ENCODE measurements at places on chromosomes 6 and 20.

DNA sequence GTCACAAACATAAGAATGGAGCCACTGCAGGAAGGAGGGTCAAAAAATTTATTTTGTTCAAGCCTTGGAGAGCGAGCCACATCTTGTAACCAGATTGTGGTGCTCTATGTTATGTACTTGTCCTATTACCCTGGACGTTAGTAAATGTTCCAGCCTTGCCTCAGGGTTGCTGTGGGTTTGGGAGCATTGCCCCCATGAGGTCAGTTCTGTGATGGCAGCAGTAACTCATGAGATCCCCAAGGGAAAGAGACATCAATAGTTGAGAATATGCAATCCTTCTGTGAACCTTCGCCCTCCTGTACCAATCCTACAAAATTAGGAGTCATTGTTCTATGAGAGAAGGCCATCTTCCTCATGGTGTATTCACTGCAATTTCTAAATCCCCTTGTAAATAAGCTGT lies 16.4 kb upstream of the CFAP206 start:
- peak; percentile 74 for DNase-seq

GRCh38 chr20:14706555-14706954 lies 369.1 kb upstream of the FLRT3 start:
- DNase-seq = no peak

GRCh38 chr6:4192173-4192572 lies 56.8 kb upstream of the ECI2 start:
- DNase-seq = no peak

DNA sequence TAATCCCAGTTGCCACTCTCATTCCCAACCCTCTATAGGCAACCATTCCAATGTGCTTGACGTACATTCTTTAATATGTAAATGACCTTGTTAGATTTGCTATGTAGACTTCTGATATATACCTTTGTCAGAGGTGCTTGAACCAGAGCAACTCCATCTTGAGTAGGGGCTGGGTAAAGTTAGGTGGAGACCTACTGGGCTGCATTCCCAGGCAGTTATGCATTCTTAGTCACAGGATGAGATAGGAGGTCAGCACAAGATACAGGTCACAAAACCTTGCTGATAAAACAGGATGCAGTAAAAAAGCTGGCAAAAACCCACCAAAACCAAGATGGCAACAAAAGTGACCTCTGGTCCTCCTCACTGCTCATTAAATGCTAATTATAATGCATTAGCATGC lies 8.3 kb upstream of the HM13 start:
- DNase-seq = no peak

- peak; percentile 52 for DNase-seq
Observed at GRCh38 chr6:25229671-25230321, 49.4 kb upstream of the CARMIL1 start.

GRCh38 chr20:5705827-5706226 lies 44.4 kb upstream of the SHLD1 start:
- no peak for DNase-seq

DNA sequence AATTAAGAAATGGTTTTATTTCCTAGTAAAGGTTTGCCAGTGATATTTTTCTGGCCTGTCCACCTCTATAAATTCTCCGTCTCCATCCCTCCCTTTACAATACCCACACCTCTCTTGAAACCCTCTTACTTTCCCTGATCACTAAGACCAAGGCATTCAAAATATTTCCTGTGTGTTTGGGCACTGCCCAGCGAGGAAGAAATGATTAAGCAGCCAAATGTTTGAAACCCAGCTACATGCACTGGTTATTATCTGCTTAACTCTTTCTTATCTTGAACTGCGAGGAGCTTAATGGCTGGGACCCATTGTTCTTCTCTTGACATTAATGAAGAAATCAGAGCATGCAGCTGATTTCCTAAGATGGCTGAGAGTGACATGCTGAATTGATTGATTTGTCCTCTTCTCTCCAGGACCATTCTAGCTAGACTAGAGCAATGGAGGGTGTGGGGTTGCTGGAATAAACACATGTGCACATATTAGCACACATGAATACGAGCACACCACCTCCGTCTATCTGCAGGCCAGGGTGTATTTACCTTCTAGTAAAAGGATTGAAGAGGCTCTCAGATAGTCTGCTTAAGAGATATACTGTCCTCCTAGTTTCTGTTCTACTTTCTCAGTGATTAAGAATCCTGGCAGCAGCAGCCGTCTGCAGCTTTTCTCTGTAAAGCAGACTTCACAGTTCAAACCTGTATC lies 46.1 kb upstream of the PRDM1 start:
- DNase-seq = no peak

GRCh38 chr6:55175078-55176049 lies 1.0 kb downstream of the HCRTR2 start:
- no peak for DNase-seq

DNA sequence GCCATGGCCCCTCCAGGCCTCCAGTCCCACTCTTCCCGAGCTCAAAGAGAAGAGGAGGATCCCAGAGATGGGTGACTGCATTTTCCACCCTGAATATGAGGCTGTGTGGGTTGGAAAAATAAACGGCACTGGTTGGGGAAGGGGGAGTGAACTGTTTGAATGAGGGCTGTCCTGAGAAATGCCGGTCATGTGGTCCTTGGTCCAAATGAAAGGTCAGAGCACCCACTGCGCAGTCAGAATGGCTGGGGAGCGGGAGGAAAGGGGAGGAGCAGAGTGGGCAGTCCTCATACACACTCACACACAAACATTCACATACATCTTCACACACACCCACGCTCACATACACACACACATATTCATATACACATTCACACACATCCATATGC lies 83.1 kb downstream of the MRPL14 start:
- no peak for DNase-seq

GRCh38 chr20:33584976-33585375 lies 77.2 kb upstream of the C20orf144 start:
- DNase-seq = no peak

DNA sequence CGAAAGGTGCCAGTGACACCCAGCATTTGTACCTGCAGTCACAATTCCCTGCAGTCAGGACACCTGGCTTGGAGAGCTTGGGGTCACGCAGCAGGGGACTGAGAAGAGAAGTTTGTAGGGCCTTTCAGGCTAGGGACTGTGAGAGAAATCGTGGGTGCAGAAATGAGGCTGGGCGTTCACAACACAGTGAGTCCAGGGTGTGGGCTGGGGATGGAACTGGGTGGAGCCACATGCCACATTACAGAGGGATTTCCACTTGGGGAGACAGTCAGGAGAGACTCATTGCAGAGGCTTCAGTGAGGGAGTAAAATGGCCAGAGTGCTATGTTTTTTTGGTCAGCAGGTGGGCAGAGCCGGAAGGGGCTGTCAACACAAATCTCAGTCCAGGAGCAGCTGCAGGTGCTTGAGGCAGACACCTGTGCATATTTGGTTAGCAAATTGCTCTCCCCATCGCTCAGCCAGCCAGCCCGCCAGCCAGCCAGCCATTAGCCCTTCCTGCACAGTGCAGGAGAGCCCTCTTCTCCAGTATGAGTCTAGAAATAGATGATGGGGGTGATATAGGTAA lies 7.4 kb downstream of the ITPR3 start:
- DNase-seq = no peak

GRCh38 chr6:3965071-3965718 lies 113.7 kb downstream of the FAM217A start:
- no peak for DNase-seq

DNA sequence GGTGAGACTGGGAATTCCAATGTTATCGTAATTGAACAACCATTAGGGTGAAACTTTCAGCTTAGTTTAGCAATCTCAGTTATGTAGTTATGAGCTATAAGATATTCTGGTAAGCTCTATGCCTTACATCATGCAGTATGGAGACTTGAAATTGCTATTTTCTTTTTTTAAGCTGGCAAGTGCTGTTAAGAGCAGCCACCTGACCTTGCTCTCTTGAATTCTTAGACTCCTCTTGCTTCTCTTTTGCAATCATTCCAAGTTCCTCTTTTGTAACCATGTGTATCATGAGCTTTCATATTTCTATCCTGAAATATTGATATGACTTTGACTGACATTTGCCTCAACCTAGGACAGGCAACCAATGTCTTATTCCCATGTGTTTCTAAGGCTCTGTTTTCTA lies 446.3 kb upstream of the SLC35B3 start:
- peak; percentile 73 for DNase-seq

GRCh38 chr20:33709905-33710541 lies 10.1 kb downstream of the PXMP4 start:
- peak; percentile 50 for DNase-seq

DNA sequence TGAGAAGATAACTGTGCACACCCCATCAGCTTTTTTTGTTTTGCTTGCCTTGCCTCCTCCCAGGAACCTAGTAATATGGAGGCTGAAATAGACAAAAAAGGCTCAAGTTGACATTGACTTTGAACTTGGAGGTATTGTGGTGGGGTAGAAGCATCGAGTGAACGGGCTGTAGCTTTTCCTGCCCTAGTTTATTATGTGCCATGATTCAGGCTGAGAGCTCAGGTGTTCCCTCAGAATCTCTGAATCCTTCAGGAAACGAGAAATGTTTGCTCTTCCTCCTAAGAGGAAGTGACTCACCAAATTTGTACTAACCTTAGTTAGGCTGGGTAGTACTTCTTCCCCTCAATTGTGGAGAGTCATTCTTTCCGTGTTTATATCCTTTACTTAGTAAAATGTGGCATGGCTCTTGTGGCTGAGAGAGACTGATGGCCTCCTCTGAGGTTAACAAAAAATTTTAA lies 98.8 kb downstream of the SASH1 start:
- DNase-seq = peak; percentile 15

DNA sequence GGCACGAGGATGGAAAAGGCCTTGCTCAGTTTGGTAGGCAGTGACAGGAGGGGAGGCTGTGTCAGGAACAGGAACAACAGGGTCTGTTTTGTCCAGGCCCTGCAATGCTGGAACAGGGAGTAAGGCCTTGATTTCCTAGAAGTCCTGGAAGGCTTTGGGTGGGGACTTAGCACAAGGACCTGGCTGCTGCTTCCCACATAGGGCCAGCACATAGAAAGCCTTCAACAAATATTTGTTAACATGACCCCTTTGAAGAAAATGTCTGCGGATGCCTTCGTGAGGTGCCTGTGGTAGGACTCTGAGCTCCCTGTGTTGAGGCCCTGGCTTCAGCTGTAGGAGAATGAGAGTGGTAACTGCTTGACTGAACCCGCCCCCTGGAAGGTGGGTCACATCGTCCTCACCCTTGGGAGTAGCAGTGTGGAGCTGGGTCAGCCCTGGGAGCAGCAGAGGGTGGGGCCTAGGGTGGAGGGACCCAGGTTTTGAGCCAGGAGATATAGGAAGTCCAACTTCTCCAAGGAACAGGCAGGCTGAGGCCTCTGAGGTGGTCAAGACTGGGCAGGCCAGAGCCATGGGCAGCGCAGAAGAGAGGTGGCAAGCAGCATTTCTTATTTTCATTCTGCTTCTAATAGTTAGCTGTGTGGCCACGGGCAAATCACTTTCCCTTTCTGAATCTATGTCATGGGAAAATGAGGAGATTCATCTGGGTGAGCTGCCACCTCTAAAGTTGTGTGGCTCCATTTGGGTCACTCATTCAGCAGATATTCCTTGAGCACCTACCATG lies 50.0 kb downstream of the CNBD2 start:
- no peak for DNase-seq

DNA sequence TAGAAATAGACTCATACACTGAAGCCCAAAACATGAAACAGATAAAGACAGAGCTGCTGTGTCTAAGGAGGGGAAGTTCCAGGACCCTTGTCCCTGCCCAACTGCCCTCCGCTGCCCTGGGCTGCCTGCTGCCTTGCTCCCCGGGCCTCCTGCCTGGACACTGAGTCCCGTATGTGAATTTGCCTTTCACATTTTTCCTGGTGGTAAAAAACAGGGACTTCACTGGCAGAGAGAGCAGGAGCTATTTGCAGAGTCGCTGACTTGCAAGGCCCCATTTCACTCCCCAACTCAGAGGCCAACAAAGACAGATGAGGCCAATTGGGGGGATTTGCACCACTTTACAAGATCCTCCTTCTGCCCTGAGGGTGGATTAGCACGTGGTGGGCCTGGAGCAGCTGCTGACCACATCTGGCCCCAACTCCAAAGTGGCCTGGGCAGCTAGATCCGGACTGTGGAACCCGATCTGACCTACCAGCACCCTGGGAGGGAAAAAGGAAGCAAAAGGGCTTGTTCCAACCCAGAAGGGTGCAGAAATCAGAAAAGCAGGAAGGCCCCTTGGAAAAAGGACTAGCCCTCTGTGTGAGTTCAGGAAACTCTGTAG lies 61.4 kb downstream of the NOL4L start:
- no peak for DNase-seq

- no peak for DNase-seq
Observed at GRCh38 chr6:112298021-112298745, 43.8 kb upstream of the LAMA4 start.

DNA sequence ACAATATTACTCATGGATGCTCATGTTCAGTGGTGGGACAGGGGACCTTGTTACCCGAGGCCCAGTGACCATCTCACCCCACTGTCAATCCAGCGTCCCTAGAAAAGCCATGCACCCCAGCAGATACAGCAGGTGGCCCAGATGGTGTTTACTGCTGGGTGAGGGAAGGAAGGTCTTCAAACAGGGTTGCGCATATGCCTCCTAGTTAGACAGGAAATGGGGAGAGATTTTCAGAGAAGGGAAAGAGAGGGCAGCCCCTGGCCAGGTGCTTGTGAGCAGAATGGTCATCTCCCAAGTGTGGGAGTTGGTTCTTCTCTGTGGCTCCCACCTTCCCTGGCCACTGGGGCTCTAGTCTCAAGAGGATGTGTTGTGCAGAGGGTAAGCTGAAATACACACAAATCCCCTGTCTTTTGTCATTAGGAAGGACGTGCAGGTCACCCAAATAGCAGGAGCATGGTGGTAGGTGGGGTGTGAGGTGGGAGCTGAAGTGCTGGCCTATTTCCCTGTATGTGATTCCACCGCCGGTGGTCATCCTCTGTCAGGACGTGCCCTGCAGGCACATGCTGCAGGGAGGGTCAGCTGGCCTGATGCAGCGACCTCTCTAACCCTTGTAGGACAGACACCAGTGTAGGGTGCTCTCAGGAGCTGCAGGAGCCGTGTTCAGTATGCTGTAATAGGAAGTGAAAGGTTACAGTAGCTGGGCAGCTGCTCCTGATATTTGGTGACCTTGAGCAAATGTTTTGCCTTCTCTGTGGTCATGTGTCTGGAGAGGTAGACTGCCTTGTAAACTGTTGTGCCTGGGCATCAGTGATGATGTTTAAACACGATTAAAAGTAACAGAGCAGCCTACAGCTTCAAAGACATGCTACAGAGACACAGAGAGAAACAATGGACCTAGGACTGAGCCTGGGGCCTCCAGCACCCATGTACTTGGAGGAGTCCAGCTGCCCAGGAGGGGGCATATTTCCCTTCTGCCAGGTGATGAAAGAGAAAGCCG lies 3.2 kb upstream of the CST3 start:
- DNase-seq = no peak

- DNase-seq = no peak
Observed at GRCh38 chr20:37935435-37935834, 32.5 kb downstream of the VSTM2L start.

DNA sequence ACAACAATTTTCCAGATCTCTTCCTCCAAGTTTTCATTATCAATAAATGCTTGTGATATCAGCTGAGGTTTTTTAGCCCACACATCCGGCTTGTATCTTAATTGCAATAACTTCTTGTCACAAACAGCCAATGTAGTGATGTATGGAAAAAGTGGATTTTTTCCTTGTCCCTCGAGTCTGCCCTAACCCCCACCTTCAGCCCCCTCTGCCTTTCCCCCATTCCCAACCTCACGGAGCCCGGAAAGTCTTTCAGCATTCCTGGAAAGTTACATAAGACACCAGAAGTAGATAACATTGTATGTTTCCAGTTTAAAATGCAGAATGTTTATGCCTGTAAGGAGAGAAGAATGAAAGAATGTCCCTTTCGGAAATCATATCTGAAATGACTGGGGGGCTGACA lies 179.2 kb upstream of the PHACTR1 start:
- no peak for DNase-seq

GRCh38 chr6:53741034-53741823 lies 53.6 kb upstream of the LRRC1 start:
- DNase-seq = peak; percentile 19

- no peak for DNase-seq
Observed at GRCh38 chr6:131093334-131093733, 30.3 kb upstream of the EPB41L2 start.

Data from hematopoietic multipotent progenitor cell treated with erythropoietin and hydrocortisone succinate and interleukin-3 and kit ligand, for 4 days (in vitro differentiated cells).